A549 (cell line): ENCODE measurements at places on chromosomes 11 and 22. TPM values are rescaled to one million over a fixed set of nuclear protein-coding genes. Genes with fewer than 3 reads are reported as not detected.

- DNase-seq = no peak
Observed at GRCh38 chr22:31040542-31041398, 40.3 kb upstream of the SMTN start.

GRCh38 chr11:8692417-8692816 lies 9.8 kb downstream of the RPL27A start:
- no peak for DNase-seq

DNA sequence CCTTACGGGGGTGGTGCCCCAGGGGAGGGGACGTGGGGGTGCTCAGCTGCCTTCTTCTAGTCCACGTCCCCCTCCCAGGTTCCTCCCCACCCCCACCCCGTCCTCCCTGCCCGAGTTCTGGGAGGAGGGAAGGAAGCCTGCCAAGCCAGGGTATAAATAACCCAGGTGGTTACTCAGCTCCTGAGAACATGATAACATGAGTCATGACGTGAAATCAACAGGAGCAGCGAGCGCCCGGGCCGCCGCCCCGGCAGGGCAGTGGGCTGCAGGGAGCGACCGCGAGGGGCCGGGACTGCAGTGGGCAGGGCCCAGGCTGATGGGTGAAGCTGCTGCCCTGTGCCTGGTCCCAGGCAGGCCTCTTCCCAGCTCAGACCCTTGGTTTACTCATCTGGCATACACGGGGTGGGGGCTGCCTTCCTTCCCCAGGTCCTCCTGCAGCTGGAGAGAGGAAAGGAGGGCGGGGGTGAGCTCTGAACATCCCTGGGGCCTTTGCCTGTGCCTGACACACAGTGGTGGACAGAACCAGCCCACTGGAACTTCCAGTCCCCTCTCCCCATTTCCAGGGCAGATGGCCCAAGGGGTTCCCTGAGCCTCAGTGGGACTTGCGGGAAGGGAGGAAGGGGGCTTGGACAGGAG lies 8.8 kb upstream of the PDGFB start:
- peak; percentile 86 for DNase-seq

DNA sequence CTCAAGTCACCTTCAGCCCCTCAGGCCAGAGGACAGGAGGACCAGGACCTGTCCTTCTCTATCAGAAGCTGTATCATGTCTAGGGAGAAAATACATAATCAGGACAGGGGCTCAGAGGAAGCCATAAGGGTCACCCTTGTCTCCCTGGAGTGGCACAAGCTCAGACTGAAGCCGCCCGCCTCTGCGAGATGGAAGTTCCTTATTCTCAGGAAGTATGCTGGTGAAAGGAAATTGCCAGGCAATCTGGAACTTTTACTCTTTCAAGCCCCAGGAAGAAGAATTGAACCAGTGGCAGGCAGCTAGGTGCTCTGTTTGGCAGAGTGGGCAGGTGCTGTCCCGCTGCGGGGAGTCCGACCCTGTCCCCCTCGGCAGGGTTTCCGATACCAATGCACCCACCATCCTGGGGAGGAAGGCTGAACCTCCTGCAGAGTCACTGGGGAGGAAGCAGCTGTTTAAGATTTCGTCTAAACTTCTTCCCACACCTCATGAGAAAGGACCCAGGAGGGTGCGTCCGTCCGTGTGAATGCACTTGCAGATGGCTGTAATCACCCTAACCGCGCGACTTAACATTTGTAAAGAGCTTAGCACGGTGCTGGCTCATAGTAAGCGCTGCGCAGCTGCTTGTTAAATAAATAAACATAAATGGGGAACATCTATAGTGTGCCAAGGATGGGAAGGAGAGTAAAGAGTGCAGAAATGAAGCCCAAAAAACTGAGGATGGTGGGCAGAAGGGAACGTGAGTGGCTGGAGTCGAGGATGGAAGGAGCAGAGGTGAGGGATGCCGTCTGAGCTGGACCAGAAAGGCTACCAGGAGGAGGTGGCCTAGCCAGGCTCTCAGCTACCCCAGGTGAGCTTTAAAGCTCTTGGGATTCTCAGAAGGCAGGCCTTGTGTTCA lies 5.0 kb upstream of the ANO1 start:
- DNase-seq = no peak

Gene SC5D
- 13.1 to 18.1 TPM (median 17.2 TPM) in 3 replicates for polyA plus RNA-seq

DNA sequence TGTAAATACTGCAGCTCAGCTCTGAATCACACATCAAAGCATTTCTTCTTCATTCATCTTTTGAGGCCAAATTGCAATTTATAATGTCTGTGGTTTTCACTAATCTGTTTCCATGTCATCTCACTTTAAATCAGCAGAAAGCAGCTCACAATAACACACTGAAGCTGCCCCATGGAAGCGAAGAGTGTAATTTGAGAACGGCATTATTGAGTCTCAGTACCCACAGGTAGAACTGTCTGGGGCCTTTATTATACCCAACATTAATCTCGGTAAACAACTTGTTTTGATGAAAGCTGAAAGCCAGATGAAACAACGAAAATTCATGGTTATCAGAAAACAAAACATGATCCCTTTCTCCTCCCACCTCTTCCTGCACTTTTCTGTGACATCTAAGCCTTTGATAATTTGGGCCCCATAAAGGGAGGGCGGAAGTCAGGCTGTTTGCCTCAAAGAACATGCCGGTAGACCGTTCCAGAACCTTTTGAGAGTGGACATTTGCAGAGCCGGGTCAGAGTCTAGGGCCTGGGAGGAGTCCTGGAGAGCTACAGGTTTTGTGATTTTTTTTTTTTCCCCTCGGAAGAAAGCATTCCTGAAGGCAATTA lies 68.2 kb upstream of the SESN3 start:
- DNase-seq = no peak

DNA sequence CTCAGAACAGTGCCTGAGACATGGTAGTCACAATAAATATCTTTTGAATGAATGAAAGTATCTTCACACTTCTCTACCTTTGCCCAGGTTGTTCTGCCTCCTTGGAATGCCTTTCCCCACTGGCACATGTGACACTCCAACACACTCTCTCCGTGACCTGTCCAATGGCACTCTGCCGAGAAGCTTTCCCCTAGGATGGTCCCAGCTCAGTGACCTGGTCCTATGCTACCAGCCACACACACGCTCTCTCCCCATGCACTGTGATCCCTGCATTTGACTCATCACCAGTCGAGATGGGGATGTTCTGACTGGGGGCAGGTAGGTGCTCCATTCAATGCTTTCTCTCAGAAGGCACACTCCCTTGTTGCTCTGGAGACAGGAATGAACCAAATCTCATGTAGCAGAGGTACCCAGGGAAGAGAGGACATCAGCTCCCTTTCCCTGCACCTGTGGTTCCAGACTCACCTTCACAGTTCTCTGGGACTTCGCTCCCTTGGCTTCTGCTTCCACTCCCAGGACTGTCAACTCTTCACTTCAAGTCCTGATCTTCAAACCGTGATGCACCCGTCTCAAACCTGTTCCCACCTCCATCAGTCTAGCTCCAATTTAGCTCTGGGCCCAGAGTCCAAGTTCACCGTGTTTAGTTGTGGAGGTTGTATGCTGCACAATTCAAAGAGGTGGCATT lies 30.7 kb upstream of the LMO1 start:
- DNase-seq = no peak

DNA sequence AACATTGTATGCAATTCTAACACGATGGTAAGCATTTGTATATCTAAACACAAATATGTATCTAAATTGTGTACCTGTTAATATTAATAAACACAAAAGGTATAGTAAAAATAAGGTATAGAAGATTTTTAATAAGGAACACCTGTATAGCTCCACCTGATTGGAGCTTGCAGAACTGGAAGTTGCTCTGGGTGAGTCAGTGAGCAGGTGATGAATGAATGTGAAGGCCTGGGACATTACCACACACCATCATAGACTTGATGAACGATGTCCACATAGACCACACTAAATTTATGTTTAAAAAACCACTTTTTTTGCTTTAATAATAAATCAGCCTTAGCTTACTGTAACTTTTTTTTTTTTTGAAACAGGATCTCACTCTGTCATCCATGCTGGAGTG lies 97.6 kb upstream of the CLMP start:
- DNase-seq = no peak

Gene TESMIN
- polyA plus RNA-seq = 4.7 to 6.4 TPM (median 5.2 TPM) in 3 replicates
